Right kidney (tissue), 9 donors: ENCODE measurements at places on chromosomes 1 and 21.

DNA sequence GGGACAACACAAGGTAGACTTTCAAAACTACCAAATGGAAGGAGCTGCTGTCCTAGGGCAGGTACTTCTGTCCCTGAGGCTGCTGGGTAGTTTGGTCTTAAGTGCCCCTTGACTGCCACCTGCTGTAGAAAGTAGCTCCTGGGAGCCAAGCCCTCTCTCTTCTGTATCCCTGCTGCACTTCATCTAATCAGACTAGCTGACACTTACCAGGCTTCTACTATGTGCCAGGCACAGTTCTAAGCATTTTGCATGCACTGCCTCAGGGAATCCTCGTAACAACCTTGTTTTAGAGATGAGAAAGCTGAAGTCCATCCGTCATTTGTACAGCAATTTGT is 15.9 kb upstream of the SRSF4 start:
- no peak for DNase-seq

DNA sequence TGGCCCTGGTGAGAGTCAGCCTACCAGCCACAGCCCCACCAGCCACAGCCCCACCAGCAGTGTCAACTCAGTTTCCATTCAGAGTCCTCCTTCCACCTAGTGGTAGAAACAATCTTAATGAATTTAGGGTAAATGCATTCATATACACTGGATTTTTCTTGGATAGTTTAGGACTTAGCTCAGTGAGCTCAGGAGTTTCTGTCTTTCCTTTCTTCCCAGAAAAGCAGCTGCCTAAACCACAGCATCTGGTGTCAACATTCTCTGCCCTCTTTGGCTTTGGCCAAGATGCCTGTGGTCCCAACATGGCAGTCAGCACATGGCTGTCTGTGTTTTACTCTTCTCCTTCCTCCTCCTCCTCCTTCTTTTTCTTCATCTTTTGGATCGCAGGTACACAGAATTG is 94.0 kb downstream of the CLIC6 start:
- DNase-seq, result no peak

GRCh38 chr1:1168451-1169411 is 4.9 kb upstream of the TTLL10 start:
- DNase-seq, result peak; percentile 67

GRCh38 chr1:201748335-201748734 is 80.6 kb upstream of the IPO9 start:
- no peak for DNase-seq

DNA sequence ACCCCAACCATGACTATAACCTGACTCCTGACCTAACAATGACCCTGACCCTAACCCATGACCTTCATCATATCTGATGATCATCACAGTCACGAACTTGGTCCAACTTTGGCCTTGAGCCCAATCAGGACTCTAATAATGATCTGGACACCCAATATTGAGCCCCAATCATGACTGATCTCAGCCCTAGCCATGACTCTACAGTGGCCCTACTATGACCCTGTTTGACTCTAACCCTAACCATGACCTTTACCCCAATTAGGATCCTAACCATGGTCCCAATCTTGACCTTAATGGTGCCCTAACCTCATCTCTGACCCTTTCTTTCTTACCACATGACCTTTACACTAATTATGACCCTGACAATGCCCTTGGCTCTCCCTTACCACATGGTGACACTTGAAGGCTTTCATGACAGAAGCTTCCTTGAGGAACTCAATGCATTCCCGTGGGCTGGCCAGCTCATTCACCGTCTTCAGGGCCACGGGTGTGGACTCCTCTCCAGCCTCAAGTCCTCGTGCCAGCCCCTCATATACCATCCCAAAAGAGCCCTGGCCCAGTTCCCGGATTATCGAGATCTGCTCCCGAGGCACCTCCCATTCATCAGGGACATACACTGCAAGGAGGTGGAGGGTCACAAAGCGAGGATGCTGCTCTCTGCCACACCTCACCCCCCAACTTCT is 16.2 kb downstream of the INSRR start:
- no peak for DNase-seq

- no peak for DNase-seq
Observed at GRCh38 chr1:236425031-236425663, 31.1 kb downstream of the EDARADD start.

DNA sequence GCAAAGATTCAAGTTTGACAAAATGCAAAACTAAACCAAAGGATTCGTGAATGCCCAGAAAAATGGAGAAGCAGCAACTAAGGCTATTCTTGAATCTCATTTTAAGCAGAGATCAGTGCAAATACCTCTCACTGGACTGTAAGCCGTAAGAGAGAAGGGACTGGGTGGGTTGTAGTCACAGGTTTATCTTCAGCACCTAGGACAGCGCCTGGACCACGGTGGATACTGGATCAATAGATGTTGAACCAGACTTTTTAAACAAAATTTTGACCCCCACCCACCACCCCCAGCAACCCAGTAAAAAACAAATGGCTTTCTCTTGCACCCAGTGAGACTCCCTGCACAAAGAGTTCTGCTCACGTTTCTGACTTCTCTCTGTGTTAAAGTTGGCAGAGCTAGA is 347.1 kb downstream of the AJAP1 start:
- no peak for DNase-seq

DNA sequence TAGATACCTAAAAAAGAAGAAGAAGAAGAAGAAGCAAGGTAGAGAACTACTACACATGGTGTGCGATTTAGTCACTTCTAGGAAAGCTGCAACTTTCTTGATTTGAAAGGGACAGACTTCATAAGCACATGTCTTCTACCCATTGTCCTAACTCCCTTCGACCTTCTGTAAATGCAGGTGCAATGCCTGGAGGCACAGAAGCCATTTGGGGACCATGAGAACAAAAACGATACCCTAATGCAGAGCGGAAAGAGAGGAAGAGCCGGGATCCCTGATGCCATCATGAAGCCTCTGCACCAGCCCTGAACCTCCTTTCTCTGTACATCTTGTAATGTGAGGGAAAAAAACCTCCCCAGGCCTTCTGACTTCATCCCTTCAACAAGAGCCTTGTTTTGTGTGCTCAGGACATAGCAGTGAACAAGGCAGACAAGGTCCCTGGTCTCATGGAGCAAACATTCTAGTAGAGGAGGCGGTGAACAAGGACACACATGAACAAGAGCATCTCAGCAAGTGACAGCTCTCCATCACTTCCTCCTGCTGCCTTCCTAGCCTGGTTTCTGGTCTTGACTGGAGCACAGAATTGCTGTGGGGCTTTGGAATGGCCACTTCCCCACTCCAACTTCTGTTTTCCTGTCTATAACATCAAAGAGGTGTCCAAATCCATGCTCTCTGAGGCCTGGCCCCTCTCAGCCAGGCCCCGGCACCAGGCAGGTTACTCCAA is 5.5 kb upstream of the LAPTM5 start:
- DNase-seq, result peak; percentile 45

DNA sequence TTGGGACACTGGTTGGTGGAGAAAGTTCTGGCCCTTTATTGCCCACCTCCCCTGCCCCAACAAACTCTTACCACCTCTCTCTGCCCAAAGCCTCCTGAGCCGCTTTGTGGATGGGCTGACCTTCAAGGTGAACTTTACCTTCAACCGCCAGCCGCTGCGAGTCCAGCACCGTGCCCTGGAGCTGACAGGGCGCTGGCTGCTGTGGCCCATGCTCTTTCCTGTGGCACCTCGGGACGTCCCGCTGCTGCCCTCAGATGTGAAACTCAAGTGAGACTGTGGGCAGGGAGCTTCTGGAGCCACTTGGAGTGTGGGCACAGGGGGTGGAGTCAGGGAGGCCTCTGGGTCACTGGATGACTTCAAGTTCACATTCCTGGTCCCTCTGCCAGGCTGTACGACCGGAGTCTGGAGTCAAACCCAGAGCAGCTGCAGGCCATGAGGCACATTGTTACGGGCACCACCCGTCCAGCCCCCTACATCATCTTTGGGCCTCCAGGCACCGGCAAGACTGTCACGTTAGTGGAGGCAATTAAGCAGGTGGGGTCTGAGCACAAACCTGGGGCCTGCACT is 12.5 kb downstream of the RHOC start:
- no peak for DNase-seq

DNA sequence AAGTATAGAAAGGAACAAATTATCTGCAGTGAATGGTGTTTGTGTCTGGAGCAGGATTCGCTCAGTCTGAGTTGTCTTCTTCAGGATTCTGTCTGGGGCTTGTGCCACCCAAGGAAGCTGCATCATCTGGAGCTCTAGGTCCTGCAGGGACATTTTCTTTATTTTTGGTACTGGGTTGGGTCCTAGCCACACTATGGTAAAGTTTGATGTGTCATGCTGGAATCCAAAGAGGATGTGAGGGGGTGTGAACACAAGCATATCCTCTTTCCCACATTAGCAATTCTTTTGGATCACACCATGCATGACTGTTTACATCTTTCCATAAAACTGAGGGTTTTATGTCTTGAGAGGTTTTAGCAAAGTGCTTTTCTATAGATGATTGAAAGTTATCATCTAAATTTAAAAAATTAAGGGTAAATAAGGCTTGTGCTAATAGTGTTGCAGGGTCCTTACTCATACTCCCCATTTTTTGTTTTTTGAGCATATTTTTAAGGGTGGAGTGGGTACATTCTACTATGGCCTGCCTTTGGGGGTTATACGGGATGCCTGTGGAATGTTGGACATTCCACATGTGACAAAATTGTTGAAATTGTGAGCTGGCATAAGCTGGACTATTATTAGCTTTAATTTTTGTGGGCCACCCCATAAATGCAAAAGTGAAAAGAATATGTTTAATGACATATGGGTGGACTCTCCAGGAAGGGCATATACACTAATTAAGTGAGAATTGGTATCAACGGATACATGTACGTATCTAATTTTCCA is 152.0 kb upstream of the HMCN1 start:
- no peak for DNase-seq

GRCh38 chr1:110106013-110106941 is 6.0 kb upstream of the UBL4B start:
- DNase-seq, result peak; percentile 59

DNA sequence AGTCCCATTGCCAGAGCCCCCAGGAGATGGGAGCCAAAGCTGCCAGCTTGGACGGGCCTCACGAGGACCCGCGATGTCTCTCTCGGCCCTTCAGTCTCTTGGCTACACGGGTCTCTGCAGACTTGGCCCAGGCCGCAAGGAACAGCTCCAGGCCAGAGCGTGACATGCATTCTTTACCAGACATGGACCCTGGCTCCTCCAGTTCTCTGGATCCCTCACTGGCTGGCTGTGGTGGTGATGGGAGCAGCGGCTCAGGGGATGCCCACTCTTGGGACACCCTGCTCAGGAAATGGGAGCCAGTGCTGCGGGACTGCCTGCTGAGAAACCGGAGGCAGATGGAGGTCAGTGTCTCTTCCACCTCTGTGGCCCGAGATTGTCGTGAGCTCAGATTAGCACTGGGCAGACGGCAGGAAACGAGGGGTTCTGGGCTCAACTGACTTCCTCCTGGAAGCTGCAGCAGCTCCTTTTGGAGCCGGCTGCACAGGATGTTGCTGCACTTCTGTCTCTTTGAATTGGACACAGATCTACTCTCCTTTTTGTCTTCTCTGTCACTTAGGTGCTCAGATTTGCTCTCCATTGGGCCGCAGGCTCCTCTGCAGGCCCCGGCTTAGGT is 68.0 kb downstream of the DISC1 start:
- DNase-seq, result no peak

- no peak for DNase-seq
Observed at GRCh38 chr1:209319549-209319948, 264.0 kb upstream of the CAMK1G start.

DNA sequence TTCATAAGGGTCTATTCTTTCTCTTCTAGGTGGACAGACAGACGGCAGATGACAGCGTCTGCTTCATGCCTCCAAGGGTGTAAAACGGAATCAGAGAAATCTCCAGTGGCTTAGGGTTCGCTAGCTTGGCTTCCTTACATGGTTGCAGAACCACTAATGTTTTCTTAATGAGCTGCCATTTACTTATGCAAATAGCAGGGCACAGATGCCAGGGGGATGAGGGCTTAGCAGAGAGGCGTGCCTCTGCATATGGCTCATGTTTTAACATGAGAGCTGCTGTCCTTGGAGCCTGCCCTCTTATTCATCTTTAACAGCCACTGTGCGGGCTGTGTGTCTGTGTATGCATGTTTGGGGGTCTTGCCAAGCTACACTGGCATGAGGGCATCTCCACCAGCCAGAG is 119.6 kb downstream of the IER5 start:
- no peak for DNase-seq

GRCh38 chr1:103457886-103458455 is 67.5 kb upstream of the RNPC3 start:
- DNase-seq, result peak; percentile 11

GRCh38 chr1:205208811-205209210 is 2.7 kb downstream of the DSTYK start:
- DNase-seq, result no peak

DNA sequence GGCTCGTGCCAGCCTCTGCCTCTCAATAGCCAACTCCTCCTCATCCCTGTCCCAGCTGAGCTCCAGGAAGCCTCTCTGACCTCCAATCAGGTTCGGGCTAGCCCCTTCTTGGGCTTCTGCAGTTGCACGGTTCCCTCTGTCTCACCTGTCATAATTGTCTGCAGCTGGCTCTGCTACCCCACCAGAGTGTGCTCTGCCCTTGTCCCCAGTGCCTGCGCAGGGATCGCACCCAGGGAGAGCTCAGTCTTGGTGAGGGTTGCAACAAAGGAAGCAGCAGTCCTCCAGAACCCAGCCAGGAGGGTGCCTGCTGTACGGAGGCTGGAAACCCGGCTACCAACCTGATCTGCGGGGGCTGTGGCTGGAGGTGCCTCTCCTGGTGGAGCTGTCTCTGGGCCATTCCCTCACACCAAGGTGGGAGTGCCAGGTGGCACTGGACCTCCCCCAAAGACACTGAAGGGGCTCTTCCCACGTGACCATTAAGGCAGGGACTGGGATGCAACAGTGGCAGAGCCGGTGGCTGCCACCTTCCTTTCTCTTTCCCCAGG is 63.5 kb upstream of the DMRTB1 start:
- DNase-seq, result no peak

- no peak for DNase-seq
Observed at GRCh38 chr1:229669333-229669732, 43.3 kb downstream of the URB2 start.

DNA sequence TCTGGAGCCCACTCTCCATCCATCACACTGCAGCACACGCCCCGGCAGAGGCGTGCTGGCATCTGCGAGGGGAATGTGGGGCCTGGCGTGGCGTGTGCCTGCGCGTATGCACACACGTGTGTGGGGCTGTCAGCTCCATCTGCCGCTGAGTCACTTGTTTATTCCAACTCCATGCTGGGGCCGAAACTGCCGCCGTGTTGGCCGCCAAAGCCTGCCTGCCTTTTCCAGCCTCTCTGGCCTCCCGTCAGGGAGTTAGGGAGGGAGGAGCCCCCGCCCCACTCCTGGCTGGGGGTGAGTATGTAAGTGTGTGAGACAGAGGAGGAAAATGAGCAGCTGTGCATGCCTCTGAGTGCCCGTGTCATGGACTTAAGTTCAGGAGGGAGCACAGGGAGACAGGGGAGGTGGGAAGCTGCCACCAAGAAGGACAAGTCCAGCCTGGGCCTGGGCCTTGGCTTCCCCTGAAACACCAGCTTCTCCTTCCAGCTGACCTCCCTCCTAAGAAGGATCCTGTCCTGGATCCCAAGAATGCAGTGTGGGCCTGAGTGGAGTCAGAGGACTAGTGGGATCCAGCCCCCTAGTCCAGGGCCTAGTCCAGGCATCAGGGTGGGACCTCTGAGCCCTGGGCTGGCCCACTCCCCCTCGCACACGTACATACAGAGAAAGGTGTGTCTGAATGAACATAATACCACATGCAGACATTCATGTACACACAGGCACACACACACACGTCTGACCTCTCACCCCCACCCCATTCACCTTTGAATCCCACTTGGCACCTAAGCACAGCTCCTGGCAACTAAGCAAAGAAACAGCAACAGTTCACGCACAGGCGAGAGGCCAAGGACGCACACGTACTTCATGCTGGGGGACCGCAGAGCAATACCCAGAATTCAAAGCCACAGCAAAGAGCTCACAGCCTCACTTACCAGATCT is 24.7 kb downstream of the MEF2D start:
- no peak for DNase-seq

- peak; percentile 40 for DNase-seq
Observed at GRCh38 chr21:41764558-41765419, 2.1 kb downstream of the RIPK4 start.
